ENCODE measurements at places on chromosomes 1 and 21.
A peak's percentile ranks its signal among the peaks of the same experiment; 100 is the strongest.

DNA sequence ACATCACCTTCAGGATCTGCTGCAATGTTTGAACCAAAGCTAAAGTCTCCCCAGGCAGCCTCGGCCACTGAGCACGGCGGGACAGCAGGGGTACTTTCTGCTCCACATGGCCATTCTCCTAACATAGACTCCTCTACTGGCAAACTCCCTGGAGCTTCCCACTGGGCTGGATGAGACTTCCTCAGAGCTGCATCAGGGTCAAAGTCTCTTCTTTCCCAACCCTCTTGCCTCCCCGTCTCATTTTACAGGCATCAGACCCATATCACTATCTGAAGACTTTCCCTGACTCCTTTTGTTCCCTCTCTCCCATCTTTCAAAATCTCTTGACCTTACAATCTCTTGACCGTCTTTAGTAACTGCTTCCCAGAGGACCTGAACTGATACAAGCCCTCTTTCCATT is 42.2 kb upstream of the KIRREL1 start:
- no peak for DNase-seq

DNA sequence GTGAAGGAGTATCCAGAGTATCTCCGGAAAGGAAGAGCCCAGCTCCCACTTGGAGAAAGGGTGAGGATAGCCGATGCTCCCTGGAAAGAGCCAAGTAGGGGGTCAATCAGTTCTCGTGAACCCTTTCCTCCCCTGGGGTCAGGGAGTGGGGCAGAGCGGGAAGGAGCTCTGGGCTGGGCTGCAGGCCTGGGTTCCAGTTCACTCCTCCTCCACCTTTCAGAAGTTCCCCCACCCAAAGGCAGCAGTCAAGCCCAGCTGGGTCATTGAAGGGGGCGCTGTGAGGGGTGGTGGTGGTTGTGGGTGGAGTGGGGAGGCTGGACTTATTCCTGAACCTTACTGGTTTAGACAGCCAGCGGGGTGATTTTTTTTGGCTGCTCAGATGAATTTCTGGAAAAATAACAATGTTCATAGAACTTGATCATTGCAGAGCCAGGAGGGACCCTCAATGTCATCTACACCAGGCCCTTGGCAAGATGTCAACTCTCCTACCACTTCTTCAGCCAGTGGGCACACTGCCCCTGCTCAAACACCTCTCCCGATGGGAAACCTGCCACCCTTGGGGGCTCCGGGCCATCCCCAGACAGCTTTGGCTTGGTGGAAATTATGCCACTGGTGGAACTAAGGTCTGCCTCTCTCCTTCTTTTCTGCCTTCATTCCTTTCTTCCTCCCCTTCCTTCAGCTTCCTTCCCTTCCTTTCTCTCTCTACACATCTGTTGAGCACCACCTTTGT is 235.8 kb downstream of the TRABD2B start:
- peak; percentile 10 for DNase-seq

DNA sequence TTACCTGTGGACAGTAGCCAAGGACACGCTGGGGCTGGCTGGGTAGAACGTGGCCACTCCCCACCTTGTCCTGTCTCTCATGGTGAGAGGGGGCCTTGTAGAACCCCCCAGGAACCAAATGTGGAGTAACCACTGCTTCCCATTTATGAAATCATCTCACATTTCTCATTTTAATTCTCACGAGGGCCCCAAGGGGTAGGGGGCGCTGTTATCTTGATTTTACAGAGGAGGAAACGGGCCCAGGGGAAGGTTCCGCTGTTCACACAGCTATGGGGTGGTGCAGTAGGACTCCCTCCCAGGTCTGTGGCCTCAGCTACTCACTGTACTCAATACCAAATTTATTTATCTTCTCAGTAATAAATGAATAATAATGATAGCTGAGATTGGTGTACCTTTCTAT is 5.5 kb downstream of the SMPDL3B start:
- peak; percentile 62 for DNase-seq

GRCh38 chr1:161304927-161305866 is 4.6 kb downstream of the MPZ start:
- DNase-seq: no peak

Data from GM13977 (cell line).